NCI-H2029 treated with DMSO at 0.1 percent for 48 hours (cell line): ENCODE measurements at places on chromosomes 7 and 10.

DNA sequence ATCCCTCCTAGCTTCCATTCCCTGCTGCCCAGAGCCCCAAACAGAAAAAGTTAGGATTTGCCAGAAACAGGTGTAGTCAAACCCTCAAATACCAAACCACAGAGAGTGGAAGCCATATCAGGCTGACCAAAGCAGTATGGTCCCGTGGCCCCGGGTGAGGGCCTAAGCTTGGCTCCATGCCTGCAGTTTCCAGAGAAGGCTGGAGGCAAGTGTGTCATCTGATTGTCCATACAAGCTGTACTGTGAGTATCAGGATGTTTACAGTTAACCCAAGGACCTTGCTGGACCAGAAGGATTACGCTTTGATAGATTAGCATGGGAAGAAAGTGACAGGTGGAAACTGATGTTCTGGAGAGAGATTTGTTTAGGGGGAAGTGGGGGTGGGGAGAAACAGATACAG lies 96.3 kb downstream of the PRKAG2 start:
- DNase-seq = no peak

DNA sequence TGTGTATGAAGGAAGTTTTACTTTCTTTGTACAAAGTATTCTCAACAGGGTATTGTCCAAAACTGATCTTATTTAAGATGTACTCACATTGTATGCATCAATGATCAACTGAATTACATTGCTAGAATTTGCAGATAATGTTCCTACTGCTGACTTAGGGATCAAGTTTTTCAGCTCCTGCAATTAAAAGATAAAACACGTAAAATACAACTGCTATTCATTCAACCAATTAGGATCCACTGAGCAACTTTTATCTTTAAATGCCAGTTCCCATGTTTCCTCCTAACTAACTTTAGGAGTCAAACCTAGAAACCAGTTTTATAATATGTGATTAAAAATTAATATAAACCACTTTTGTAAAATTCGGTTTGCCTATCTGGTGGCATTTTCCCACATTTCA lies 35.9 kb downstream of the ITGB1 start:
- DNase-seq = no peak

GRCh38 chr10:60099998-60100747 lies 193.8 kb upstream of the CCDC6 start:
- peak; percentile 25 for DNase-seq

- no peak for DNase-seq
These were observed 626.1 kb upstream of the GALNT17 start for GRCh38 chr7:70505886-70506285.

DNA sequence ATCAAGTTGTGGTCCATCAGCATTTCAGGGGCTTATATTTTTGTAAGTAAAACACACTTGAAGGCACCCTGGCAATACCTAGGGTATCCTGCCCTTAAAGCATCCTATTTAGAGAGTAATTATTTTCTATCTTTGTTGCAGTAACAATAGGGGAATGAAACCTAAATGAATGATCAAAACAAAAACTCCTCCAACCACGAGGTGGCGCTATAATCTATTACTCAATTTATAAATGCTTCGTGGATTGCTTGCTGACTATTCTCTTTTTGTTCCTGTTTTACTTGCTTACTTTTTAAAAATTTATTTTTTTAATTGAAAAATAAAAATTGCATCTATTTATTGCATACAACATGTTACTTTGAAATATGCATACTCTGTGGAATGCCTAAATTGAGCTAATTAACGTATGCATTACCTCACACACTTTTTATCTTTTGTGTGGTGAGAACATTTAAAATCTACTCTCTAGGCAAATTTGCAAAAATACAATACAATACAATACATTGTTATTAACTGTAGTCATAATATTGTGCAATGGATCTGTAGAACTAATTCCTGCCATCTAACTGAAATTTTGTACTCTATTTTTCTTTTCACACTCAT lies 147.7 kb upstream of the BMPER start:
- DNase-seq = peak; percentile 47

GRCh38 chr10:30095631-30096422 lies 36.4 kb upstream of the JCAD start:
- DNase-seq = no peak

GRCh38 chr10:100482181-100482833 lies 19.5 kb downstream of the WNT8B start:
- peak; percentile 7 for DNase-seq
